Stimulated activated naive CD8-positive, alpha-beta T cell treated with anti-CD3 and anti-CD28 coated beads, Interleukin-15, amount 100 ng/mL, for 72 hours (primary cell): ENCODE measurements at places on chromosomes 1 and 21.

- DNase-seq = no peak
Measured at GRCh38 chr1:230291731-230292620, 134.2 kb downstream of the PGBD5 start.

GRCh38 chr1:225462429-225462713 lies 34.5 kb upstream of the LBR start:
- DNase-seq = no peak

- DNase-seq = no peak
Measured at GRCh38 chr1:37699147-37699546, 6.8 kb downstream of the CDCA8 start.

DNA sequence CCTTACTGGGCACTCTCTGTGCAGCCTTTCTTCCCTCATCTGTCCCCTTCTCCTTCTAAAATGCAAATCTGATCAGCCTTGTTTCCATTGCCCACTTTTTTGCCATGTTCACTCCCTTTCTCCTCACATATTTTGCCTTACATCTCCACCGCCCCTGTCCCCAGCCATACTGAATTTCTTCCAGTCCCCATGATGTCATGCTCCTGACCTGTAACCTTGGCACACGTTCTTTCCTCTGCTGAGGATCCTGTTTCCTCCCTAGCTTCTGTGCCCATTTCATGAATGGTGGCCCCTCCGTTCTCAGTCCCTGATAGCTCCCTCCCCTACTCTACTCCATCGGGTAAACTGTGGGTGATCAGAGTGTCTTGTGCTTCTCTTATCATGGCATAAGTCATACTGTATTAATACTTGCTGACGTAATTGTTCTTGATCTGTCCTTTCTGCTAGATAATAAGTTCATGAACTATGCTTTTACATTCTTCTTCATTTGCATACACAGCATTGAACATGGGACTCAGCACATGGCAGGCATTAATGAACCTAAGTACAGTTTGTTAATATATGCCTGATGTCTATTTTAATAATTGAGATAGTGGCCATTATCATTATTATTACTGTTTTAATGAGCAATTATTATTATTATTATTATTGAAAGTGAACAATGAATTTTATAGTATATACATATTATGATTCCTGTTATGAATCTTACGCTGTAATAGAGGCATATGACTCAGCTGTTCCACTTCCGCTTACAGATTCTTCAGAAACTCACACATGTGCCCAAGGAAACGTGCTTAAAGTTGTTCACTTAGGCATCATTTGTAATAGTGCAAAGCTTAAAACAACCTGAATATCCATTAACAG lies 28.5 kb downstream of the MAP3K21 start:
- DNase-seq = no peak

GRCh38 chr21:34092262-34092921 lies 19.0 kb downstream of the MRPS6 start:
- no peak for DNase-seq

DNA sequence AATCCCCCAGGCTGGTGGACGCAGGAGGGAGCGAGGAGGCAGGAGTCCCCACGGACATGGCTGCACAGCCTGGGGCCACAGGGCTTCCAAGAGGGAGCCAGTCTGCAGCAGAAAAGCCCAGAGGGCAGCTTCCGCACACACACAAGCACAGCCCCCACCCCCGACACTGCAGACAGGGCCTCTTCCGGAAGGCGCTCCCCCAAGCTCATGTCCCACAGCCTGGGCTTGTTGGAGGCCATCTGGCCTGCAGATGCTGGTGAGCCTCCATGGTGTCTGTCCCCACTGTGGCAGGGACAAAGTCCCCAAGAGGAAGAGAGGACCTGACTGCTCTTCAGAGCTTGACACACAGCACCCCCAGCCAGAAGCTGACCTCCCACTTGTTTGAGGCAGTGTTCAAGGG lies 13.4 kb upstream of the KIAA1614 start:
- DNase-seq = no peak

GRCh38 chr1:197800379-197801110 lies 25.3 kb upstream of the DENND1B start:
- DNase-seq = no peak

DNA sequence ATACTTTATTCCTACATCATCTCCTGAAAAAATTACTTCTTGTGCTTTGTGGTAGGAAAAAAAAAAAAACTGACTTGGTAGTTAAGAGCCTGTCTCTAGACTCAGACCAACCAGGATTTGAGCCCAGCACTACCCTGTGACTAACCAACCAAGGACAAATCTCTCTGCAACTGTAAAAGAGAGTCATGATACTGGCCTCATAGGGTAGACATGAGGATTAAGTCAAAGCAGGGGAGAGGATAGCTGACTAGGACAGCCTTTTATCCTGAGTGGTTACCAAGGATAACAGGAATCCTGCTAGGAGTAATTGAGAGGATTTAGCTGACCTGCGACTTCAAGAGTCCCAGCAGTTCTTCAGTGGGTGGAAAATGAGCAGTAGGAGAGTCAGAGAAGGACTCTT lies 112.8 kb downstream of the C1orf21 start:
- no peak for DNase-seq

DNA sequence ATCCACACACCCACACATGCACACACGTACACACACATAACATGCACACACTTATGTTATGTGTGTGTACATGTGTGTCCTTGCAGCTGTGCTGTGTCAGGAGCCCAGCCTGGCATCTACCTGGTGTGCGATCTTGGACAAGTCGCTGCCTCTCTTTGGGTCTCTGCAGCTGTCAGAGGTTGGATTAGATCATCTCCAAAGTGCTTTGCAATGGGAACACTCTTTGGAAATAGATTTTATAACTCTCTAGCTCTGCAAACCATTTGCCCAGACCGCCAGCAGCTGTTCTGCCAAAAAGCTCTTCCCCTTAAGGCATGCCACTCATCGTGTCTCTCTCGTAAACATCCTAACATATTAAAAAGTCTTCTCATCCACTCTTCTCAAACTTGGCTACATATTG lies 4.7 kb downstream of the PKP1 start:
- no peak for DNase-seq

DNA sequence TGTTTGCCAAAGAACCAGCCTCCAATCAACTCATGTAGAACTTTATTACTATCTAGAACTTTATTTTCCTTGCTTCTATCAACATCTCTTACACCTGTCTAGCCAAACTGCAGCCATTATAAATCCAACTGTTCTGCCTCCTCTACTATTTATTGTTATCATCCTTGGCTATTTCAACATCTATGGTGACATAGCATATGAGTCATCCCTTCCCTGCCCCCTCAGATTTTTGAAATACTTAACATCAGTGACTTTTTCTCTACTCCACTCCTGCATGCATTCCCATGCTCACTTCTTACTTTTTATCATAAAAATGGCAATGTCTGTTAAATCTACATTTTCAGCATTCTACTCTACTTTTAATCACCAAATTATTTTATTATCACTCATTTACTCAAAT lies 544.9 kb upstream of the NEGR1 start:
- no peak for DNase-seq

- DNase-seq = no peak
Measured at GRCh38 chr1:81484284-81484683, 316.4 kb upstream of the ADGRL2 start.

- no peak for DNase-seq
Measured at GRCh38 chr1:66791621-66792610, 9.2 kb downstream of the INSL5 start.

DNA sequence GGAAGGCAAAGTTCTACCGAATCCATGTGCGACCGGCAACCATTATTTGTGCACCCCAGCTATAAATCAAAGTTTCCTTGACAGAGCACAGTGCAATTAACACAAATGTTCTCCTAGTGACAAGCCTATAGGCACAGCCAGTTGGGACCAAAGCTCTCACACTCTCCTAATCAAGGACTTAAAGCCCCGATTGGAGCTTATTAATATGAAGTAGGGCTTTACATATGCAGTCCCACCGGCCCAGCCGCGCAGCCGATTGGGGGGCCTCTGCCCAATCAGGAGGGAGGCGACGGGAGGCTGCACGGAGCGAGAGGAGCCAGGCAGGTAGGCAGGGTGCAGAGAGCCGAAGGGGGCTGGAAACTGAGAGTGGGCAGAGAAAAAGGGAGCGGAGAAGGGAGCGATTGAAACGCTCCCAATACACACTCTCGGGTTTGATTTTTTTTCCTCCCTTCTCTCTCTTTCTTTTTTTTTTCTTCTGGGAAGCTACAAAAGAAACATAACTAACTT lies at the start of gene ESRRG:
Gene ESRRG, minus strand, starts transcription at position 156 of the 507 bp plus-strand sequence. Its CDS starts 130 bp downstream, at position 26.
- no peak for DNase-seq

- no peak for DNase-seq
Measured at GRCh38 chr1:6795661-6796060, 10.4 kb downstream of the CAMTA1 start.

GRCh38 chr1:193241132-193241827 lies 54.9 kb upstream of the B3GALT2 start:
- DNase-seq = peak; percentile 42

GRCh38 chr1:41894101-41894807 lies 24.5 kb downstream of the HIVEP3 start:
- DNase-seq = no peak

- no peak for DNase-seq
Measured at GRCh38 chr21:28227881-28228635, 764.6 kb downstream of the LTN1 start.

DNA sequence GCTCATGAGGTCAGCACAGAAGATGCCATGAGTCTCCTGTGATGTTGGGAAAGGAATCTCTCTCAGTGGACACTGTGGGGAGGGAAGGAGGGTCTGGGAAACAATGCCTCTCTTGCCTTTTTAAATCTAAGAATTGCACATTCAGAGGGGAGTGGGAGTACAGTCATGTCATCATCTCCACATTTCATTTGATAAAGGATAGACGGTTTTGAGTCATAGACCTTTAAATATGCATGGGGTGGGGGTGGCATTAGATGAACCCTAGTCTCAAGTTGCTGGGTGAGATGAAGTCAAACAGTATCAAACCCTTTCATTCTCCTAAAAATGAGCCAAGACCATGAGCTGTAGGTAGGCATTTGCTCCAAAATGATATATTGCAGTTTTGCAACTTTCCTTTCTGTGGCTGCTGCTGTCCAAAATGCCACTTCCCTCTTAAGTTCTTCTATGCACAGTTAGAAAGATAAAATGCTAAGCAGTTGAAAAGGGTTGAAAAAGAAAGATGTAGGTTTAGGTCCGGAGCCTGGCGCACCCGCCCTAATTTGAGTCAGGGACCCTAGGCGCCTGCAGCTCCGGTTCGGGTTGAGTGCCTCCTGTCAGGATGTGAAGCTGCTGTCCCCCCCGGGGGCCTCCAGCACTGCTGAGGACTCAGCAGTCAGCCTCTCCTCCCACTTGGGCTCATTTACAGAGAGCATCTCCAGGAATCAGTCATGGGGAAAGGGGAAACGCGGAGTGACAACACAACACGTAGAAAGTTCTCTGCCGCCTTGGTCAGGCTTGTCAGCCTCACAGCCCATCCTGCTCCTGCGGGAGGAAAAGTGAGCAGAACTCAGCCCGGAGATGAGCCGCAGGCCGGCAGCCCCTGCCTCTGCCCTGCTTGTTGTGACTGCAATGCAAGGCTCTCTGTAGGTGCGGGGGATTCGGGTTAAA lies 479.3 kb upstream of the RUNX1 start:
- DNase-seq = peak; percentile 53

GRCh38 chr1:173364827-173365226 lies 112.3 kb upstream of the PRDX6 start:
- no peak for DNase-seq

DNA sequence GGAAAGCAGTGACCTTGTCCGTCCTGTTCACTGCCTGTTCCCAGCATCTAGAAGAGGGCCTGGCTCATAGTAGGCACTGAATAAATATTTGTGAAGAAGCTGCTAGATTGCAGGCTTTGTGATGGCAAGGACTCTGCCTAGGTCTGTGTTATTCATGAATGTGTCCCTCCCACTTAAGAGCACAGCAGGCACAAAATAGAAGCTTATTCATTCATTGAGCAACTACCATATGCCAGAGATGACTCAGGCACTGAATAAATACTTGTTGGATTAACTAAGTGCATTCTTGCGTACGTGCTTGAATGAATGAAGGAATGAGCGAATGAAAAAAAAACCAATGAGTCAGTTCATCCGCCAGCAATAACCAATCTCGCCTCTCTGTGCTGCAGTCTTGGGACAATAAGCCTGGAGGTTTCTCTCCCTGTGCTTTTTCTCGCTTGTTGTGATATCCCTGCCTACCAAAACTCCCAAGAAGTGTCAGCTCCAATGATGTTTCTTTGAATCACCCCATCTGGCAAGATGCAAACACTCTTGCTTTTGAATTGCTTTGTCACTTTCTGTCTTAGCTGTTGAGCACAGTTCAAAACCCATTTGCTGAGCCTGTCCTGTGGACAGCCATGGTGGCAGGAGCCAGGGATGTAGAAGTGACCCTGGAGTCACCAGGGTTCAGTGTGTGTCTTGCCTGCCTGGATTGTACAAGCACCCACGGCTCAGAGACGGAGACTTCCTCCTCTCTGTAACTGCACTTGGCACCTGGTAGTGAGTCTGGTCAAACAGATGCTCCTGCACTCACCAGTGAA lies 143.9 kb downstream of the KAZN start:
- no peak for DNase-seq

DNA sequence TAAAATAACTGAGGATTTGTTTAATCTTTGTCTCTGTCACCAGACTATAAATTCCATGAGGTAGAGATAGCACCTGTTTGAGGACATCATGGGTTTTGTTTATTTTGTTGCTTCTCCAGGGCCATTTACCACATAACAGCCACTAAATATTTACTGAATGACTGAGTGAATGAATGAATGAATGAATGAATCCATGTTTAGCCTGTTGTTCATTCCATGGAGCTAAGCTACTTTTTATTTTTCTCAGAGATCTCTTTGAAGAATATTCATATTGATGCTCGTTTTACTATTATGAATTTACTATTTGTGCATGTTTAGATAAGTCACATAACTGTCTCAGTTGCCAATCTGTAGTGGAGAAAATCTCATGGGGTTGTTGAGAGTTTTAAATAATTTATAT lies 17.7 kb downstream of the LRRC8B start:
- no peak for DNase-seq

GRCh38 chr1:224785040-224785328 lies 144.5 kb upstream of the DNAH14 start:
- no peak for DNase-seq

- no peak for DNase-seq
Measured at GRCh38 chr1:7334475-7335035, 436.5 kb upstream of the VAMP3 start.

GRCh38 chr1:30982937-30983336 lies 74.4 kb upstream of the SDC3 start:
- no peak for DNase-seq
